ENCODE measurements at places on chromosomes 11 and 22.

- no peak for DNase-seq
These were observed 17.8 kb downstream of the PRRG4 start for GRCh38 chr11:32847511-32847910.

- no peak for DNase-seq
These were observed 122.2 kb downstream of the COMMD9 start for GRCh38 chr11:36167073-36167472.

- DNase-seq, result no peak
These were observed 22.1 kb upstream of the CTR9 start for GRCh38 chr11:10728789-10729472.

GRCh38 chr11:130066338-130066737 lies 3.4 kb upstream of the APLP2 start:
- DNase-seq, result no peak

DNA sequence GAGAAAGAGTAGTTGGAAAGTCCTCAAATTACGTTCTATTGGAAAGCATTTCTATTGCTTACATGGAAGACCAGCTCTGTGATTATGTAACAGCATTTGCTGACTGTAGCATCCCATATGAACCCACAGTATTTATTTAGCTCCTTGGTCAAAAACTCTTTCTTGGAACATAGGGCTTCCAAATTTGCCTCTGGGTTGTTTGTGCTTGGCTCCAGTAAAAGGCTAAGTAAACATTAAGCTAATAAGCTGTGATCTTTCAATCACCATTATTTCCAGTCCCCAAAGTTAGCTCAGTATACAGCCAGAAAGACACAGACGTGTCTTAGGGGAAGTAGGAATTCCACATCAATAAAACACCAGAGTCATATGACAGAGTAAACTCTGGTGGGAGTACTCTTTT lies 668.8 kb downstream of the DLG2 start:
- DNase-seq, result no peak

DNA sequence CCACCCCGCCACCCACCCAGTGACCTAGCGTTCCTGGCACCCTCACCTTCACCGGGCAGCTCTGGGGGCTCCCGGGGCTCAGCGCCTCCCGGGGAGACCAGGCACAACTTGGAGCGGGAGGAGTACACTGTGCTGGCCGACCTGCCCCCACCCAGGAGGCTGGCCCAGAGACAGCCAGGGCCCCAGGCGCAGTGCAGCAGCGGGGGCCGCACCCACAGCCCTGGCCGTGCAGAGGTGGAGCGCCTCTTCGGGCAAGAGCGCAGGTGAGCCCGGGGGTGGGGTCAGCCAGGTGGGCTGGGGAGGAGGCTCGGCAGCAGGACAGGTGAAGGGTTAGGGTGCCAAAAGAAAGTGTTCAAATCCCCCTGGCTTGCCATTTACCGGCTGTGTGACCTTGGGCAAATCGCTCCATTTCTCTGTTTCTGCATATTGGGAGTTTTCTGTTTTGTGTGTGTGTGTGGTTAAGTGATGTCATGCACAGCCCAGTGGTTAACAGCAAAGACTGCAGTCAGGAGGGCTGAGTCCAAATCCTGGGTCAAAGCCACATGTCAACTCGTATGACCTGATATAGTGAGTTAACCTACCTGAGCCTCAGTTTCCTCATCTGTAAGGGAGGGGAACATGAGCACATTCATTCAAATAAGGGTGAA lies 29.5 kb downstream of the TRIOBP start:
- DNase-seq, result no peak

DNA sequence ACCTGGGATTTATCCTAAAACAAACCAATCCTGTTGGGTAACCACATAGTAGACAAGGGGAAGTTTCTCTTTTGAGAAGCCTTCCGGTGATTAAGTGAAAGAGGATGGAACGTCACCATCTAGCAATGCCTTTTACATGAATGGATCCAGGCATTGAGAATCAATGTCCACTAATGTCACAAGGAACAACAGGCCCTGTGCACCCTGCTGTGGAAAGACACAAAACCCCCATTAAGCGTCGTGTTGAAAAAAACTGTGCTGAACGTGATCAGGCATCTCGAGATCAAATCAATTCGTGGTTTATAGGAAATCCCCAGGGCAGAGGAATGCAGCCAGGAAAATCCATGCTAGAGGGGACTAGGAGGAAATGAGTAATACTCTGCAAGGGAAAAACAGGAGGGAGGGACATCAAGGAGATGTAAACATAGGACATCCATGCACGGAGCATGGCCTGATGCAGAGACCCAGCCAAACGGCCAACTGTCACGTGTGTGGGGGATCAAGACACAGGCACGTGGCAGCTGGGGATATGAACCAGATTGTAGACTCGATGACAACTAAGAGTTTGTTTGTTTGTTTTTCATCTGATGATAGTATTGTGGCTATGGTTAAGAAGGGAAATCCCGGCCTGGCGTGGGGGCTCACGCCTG lies 38.6 kb upstream of the CARS1 start:
- no peak for DNase-seq

GRCh38 chr22:44246615-44247326 lies 66.0 kb downstream of the SHISAL1 start:
- DNase-seq, result no peak

DNA sequence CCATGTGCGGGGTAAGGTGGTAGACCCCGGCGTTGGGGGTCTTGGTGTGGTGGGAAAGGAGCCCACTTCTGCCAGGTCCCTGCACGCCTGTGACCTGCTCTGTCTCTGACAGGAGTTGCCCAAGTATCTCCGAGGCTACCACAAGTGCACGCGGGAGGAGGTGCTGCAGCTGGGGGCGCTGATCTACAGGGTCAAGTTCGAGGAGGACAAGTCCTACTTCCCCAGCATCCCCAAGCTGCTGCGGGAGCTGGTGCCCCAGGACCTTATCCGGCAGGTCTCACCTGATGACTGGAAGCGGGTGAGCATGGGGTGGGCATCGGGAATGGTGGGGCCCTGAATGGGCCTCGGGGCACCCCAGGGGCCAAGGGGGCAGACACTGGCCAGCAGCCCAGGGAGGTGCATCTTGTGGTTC lies 83.0 kb downstream of the MYO7A start:
- DNase-seq, result no peak

DNA sequence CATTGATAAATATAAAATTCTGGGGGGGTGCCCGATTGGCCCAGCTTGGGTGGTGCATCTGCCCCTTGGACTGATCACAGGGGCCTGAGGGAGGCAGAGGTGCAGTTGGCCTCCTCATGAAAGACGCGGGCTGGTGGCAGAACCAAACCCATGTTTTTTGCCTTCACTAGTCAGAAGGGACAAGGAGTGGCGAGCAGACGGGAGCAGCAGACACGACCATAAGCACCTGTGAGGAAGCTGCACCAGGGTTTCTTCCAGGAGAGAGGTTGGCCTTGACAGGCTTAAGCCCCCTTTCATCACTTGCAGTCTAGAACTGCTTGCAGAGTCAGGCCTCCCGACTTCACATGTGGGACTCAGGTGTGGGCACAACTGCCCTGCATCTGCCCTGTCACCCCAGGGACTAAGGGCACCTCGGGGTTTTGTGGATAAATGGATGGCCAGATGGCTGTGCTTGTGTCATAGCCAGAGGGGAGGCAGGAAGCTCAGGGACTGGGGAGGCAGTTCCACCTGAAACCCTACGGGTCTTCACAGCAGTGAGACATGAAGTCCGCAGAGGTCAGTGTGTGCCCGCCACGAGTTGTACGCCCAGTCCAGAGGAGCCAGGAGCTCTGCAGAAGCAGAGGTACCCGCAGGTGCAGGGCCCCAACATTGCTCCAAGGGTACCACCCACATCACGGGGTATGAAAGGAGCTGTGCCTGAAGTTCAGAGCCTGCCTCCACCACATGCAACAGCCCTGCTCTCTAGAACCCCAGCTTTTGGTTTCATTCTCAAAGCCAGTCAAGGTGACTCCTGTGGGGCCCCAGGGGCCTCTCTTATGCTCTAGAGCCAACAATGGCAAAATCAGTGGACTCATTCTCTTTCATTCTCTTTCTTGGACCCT lies 18.2 kb upstream of the SYT13 start:
- DNase-seq, result no peak

DNA sequence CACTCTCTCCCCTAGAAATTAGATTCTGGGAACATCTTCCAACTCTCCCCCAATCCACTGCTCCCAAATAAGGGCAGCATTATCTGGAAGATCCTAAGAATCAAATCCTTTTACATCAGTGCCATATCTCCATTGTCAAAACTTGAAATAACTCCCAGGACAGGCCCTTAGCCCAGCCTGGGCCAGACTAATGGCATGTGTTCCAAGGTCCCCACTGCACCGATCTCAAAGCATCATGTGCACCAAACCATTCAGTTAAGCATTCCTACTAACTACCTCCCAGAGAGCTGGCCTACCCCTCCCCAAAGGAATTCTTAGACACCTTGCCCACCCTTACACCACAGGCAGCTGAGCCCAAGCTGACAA lies 44.2 kb upstream of the POU2AF1 start:
- DNase-seq, result no peak

GRCh38 chr11:26700574-26701235 lies 21.2 kb downstream of the SLC5A12 start:
- DNase-seq, result no peak

DNA sequence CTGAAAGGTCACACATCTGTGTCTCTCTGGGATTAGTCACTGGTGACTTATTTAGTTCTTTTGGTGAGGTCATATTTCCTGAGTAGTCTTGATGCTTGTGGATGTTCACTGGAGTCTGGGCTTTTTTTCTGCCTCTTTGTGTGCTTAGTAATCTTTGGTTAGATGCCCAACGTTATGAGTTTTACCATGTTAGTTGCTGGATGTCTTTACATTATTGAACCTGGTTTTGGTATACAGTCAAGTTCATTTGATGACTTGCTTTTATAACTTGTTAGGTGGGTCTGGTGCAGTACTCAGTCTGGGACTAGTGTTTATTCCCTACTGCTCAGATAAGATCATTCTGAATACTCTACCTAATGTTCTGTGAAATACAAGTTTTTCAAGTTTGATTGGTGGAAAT lies 26.2 kb upstream of the SLC37A2 start:
- no peak for DNase-seq

- no peak for DNase-seq
These were observed 29.2 kb upstream of the MUC5AC start for GRCh38 chr11:1128311-1129142.

DNA sequence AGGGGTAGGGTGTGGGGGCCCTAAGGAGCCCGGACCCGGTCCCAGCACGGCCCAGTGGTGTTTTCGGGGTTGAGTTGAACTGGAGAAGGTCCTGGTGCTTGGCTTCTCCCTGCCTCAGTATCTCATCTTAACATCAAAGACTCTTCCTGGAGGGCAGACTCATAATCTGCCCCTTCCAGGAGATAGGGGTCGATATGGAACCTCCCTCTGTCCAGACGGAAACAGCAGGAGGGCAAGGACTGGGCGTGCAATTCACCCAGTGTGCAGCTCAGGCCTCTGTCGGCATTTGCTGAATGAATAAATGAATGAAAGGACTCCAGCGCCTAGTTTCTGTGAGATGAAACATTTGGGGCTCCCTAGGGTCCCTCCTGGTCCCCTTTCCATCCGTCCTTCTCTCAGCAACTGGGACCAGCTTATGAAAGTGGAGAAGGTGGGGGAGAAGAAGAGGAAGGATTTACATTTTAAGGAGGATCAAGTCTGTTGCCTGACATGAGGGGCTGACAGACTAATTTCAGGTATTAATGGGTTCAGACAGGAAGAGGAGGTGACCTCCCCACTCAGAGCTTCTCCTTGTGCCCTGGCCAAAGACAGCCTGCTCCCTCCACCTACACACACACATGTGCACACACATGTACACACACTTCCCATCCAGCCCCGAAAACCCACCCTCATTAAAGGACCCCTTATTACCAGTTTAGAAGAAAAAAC lies 1.1 kb upstream of the SHISA8 start:
- no peak for DNase-seq

DNA sequence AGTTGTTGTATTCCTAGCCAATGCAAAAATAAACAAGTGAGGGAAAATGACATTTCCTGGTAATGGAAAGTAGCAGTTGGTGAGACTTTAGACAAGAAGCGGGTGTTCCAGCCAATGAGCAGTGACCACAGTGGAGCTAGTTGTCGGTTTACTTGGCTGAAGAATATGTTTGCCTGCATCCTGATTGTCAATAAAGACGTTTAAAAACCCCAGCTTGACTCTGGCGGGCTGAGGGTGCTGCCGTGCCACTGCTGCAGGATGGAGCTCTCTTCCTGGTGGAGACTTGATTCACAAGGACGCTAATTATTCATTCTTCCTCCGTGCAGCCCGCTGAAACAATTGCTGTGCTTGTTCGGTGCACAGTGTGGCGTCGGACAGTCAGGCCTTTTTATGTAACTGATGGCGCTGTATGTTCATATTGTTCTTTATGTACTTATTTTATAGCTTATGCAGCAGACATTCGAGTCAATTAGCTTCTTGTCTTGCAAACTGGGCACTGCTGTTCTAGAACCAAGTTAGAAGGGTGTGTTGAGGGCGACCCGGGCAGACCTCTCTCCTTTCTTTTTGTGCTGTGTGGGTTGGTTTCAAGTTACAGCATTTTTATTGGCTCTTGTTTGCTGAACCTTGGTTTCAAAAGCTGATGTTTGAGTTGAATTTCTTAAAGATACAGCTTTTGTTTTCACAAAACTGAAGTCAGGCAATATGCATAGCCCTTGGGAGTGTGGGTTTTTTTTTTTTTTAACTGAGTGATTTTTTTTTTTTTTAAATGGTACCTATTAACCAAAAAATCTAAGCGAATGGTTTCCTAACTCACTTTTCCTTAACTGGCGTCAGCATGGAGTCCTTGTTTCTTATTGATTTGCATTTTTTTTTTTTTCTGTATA lies 153.9 kb downstream of the TEAD1 start:
- DNase-seq, result no peak

- no peak for DNase-seq
These were observed 470 bp downstream of the C11orf98 start for GRCh38 chr11:62664405-62665074.

- DNase-seq, result no peak
These were observed 25.6 kb downstream of the MMP13 start for GRCh38 chr11:102929972-102930371.

- DNase-seq, result no peak
These were observed 65.3 kb downstream of the CTTN start for GRCh38 chr11:70463478-70464255.

- no peak for DNase-seq
These were observed 339.7 kb upstream of the B3GAT1 start for GRCh38 chr11:134751766-134752165.

- DNase-seq, result no peak
These were observed 86.4 kb upstream of the GRK3 start for GRCh38 chr22:25478111-25478510.

- DNase-seq, result no peak
These were observed 9.0 kb upstream of the APOBEC3A start for GRCh38 chr22:38948181-38948940.

- no peak for DNase-seq
These were observed 186.1 kb downstream of the TBC1D22A start for GRCh38 chr22:46948411-46949144.

- no peak for DNase-seq
These were observed 14.7 kb upstream of the MFRP start for GRCh38 chr11:119361056-119361787.

DNA sequence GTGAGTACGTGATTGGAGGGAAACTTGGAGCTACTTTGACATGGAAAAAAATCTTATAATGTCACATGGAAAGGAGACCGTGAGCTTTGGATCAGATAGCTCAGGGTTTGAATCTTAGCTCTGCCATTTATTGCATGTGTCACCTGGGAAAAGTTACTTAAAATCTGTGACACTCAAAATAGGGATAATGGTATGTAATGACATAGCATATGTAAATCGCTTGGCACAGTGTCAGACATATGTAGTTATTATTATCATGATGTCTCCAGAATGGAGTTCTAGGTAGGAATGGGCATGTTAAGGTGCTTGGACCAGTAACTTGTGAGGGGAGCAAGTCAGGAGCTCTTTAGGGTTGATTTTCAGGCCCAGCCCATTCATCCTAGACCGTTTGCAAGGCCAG lies 75.8 kb downstream of the GRIK4 start:
- no peak for DNase-seq

Data from GOT3 (cell line).